Stimulated activated CD8-positive, alpha-beta memory T cell treated with anti-CD3 and anti-CD28 coated beads, Interleukin-12 subunit alpha, Interleukin-12 subunit beta, amount 100 ng/mL, for 4 hours (primary cell): ENCODE measurements at places on chromosomes 2 and 18.

DNA sequence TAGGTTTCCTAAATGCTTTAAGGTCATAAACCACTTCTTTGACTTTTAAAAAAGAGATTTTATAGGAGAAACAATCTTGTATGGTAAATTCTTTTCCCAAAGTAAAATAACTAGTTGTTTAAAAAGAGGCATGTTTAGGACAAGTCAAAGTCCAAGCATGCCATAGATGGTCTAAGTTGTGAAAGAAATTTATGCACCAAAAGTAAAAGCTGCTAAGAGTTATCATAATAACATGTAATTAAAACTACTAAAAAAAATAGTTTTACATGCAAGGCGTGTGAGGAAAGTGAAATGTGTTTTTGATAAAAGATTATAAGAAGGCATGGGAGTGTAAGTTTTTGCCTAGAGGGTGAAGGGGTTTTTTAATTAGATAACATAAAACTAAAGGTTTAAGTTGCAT, 22.5 kb downstream of the FAM210A start:
- no peak for DNase-seq

GRCh38 chr18:57249179-57249578, 102.3 kb downstream of the BOD1L2 start:
- DNase-seq: no peak

- no peak for DNase-seq
Observed at GRCh38 chr2:174763780-174764179, 492 bp downstream of the CHRNA1 start.

DNA sequence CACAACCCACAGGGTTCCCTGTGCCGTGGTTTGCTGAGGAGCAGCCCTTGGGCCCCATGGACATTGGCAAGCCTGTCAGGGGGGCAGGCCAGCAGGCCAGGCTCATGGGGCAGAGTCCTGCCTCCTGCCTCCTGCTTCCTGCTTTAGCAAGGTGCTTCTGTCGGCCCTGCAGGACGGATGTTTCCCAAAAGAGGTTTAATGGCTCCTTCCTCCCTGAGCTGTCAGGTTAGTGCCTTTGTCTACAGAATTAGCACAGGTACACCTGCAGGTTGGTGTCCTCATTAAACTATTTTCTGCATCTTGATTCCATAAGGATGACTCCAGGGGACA, 152.3 kb downstream of the TTC32 start:
- DNase-seq: no peak

GRCh38 chr2:226759768-226760167, 39.9 kb downstream of the IRS1 start:
- DNase-seq: no peak

GRCh38 chr18:33711514-33711913, 133.5 kb downstream of the ASXL3 start:
- no peak for DNase-seq

DNA sequence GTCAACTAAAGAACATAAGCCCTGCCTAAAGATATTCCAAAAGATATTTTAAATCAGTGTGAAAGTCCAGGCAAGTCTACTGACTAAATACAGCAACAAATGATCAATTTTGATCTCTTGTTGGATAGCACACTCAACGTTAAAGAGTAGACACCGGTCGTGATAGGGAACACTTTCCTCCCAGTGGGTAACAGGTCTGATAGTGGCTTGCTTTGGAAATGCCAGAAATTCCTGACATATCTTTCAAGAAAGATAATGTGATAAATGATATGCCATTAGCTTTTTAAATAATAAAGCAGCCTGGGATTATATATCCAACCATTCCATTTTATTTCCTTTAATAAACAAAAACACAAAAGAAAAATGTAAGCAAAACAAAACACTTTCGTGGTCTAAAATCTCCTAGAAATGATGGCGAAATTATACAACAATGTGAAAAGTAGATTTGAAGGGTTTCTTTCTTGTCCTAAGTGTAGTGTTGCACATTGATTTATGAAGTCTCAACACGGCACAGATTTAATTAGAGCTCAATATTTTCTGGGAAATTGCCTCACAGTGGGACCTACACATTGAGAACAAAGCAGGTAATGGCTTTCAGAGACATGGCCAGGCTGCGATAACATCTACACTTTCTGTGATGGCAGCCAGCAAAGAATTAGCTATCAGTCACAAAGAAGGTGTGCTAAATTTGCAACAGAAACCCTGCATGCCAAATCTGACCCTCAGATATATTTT, 158.6 kb downstream of the PPP1R1C start:
- DNase-seq: no peak

DNA sequence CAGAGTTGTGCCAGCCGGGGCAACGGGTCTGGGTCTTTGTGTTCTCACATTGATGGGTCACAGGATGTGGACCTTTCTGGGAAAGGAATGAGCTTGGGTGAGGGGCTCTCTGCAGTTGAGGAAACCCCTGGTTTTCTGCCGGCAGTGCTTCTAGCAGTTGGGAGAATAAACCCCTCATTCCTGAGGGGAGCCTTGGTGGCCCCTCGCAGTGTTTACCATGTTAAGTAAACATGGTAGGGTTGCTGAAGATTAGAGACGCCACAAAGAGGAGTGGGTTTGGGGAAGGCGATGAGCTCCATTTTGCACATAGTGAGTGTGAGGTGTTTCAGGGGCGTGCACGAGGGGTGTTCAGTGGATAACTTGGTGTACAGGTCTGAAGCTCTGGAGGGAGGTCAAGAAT, 27.7 kb upstream of the PUM2 start:
- no peak for DNase-seq

GRCh38 chr2:207226243-207226642, 60.5 kb upstream of the KLF7 start:
- DNase-seq: no peak

GRCh38 chr18:49025767-49026500, 75.2 kb upstream of the SMAD7 start:
- DNase-seq: no peak

DNA sequence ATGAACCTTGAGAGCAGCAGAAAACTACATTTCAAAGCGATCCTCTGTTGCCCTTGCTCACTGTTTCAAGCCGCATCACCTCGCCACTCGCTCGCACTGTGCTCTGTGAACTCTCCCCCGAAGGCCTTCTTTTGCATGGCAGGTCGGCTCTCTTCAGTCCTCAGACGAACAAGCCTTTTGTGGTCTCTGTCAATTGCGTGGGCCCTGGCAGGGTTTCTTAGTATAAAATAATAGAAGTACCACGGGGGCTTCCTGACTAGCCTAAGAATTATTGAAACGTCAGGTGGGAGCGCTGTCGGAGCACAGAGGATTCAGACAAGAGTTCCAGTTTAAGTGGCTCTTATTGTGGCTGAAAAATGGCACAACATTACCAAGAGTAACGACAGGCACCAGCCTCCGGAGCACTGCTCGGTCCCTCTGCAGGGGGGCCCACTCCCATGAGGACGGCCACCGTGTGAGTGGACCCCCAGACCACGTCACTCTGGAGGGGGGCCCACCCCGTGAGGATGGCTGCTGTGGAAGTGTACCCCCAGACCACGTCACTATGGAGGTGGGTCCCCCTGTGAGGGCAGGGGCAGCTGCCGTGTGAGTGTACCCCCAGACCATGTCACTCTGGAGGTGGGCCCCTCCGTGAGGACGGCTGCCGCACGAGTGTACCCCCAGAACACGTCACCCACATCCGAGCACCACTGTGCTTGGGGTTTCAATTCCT, 237.7 kb downstream of the HDAC4 start:
- DNase-seq: no peak

GRCh38 chr18:57811477-57812125, 8.5 kb upstream of the ATP8B1 start:
- no peak for DNase-seq

DNA sequence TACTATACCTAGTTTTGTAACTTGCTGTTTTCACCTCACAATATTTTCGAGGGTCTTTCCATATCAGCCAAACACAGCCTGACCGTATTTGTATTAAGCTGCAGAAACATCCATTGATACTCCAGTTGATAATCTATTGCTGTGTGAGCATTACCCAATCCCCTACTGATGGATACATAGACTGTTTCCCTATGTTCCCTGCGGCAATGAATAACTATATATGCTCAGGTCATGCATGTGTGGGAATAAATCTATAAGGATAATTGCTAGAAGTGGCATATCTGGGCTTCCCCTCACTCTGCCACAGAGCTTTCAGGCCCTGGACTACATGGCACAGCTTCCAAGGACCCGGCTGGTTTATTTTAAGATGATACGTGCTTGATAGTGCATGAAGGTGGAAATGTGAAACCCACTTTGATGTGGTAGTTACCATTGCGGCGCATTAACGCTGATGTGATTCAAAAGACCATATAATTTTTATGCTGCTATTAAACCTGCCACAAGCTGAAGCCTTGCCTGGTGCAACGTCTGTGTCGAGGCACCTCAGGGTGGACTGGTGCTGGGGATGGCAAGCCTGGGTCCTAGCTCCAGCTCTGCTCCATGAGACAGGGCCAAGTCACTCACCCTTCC, 130.8 kb upstream of the MSH6 start:
- no peak for DNase-seq
